ENCODE measurements at places on chromosomes 1 and 21. TPM values are rescaled to one million over a fixed set of nuclear protein-coding genes. Genes with fewer than 3 reads are reported as not detected.

GRCh38 chr1:9426291-9426711 is 113.0 kb upstream of the SLC25A33 start:
- peaks cover 21% of the 10 kb centered on the region for H3K4me1 ChIP-seq
- H3K36me3 ChIP-seq = no peaks in the 10 kb centered on the region
- H3K27me3 ChIP-seq = no peaks in the 10 kb centered on the region
- no peak overlapping the region for H3K4me3 ChIP-seq

DNA sequence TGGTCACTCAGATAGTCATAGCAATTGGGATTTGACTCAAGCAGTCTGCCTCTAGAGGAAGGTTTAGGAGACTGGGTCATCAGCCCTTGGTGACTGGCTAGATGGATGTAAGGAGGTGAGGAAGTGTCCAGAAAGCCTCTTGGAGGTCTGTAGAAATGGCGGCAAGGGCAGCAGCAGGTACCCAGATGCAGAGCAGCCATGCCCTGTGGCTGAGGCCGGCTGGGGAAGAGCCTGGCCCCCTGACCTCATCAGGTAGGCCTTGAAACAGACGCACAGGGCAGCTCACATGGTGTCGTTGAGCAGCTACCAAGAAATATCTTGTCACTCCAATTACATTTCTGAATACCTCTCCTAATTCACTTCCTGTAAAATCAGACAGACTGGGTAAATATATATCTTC is 98.2 kb downstream of the DMRTB1 start:
- no peaks in the 10 kb centered on the region for H3K27me3 ChIP-seq
- no peak overlapping the region for H3K4me3 ChIP-seq
- no peaks in the 10 kb centered on the region for H3K36me3 ChIP-seq
- peak; percentile 53 for DNase-seq
- H3K4me1 ChIP-seq = peaks cover 29% of the 10 kb centered on the region

Gene TNNT2
- total RNA-seq = 20.3 TPM

- H3K27ac ChIP-seq = no peak overlapping the region
- H3K4me3 ChIP-seq = no peak overlapping the region
- H3K27me3 ChIP-seq = no peaks in the 10 kb centered on the region
Observed at GRCh38 chr1:167645625-167646414, 15.8 kb downstream of the RCSD1 start.

GRCh38 chr1:35505911-35506798 is 51.0 kb downstream of the KIAA0319L start:
- DNase-seq = no peak
- H3K36me3 ChIP-seq = peaks cover 11% of the 10 kb centered on the region
- no peak overlapping the region for H3K27ac ChIP-seq
- H3K27me3 ChIP-seq = no peaks in the 10 kb centered on the region

- H3K4me3 ChIP-seq = peak overlapping the region; percentile 97
- no peak for DNase-seq
- H3K36me3 ChIP-seq = peaks cover 10% of the 10 kb centered on the region
- no peaks in the 10 kb centered on the region for H3K27me3 ChIP-seq
- peaks cover 63% of the 10 kb centered on the region for H3K4me1 ChIP-seq
Observed at GRCh38 chr1:63774617-63775417, 1.0 kb downstream of the ROR1 start.
